NCI-H146 (cell line): ENCODE measurements at places on chromosomes 12 and 14.

GRCh38 chr14:49945448-49946319 lies 52.8 kb downstream of the ARF6 start:
- no peak for DNase-seq

DNA sequence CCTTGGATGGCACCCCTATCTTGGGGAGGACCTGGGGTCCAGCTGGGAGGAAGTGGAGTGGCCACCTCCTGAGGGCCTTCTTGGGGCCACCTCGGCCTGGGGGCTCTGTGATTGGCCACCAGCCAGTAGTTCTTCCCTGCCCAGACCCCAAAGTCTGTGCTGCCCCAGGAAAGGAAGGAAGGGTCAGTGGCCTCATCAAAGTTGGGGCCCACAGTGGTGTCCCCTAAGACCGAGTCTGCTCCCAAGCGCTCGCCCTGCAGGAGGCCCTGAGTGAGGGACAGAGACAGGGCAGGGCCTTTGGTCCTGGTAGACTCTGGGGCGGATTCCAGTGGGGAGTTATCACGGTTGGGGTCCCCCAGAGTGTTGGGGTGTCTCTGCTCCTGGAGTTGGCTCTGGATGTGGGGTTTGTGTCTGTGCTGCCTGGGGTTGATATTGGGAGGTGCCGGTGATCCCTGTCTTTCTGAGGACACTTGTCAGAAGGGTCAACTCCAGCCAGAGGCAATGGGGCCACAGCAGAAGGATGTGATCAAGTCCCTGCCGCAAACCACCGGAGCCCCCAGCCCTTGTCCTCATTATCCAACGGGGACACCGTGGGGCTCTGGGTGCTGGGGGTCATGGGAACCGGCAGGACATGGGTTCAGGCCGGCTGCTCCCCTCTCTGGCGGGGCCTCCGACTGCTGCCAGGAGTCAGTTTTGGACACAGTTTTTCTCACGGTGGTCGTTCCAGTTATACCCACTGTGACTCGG lies 364.3 kb downstream of the TMEM121 start:
- no peak for DNase-seq

- DNase-seq: peak; percentile 83
These were observed 13.8 kb downstream of the NGDN start for GRCh38 chr14:23483236-23483854.

- DNase-seq: no peak
These were observed 60.0 kb upstream of the ELK3 start for GRCh38 chr12:96134200-96134599.

- DNase-seq: peak; percentile 92
These were observed 900 bp downstream of the C2CD5 start for GRCh38 chr12:22543246-22544037.

GRCh38 chr12:95230313-95230712 lies 12.7 kb downstream of the VEZT start:
- DNase-seq: no peak

DNA sequence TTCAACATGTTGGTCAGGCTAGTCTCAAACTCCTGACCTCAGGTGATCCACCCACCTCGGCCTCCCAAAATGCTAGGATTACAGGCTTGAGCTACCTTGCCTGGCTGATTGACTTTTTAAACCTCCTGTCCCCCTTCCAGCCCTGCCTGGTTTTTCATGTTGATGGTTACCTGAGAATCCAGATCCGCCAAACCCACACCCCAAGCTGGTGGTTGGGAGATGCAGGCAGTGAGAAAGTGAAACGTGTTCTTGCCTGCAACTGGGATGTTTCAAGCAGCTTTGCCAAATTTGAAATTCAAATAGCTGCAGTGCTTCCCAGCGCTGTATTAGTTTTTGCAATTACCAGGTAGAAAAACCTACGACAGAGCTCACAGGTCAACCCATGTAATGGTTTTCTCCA lies 238.3 kb upstream of the PWP1 start:
- DNase-seq: no peak

DNA sequence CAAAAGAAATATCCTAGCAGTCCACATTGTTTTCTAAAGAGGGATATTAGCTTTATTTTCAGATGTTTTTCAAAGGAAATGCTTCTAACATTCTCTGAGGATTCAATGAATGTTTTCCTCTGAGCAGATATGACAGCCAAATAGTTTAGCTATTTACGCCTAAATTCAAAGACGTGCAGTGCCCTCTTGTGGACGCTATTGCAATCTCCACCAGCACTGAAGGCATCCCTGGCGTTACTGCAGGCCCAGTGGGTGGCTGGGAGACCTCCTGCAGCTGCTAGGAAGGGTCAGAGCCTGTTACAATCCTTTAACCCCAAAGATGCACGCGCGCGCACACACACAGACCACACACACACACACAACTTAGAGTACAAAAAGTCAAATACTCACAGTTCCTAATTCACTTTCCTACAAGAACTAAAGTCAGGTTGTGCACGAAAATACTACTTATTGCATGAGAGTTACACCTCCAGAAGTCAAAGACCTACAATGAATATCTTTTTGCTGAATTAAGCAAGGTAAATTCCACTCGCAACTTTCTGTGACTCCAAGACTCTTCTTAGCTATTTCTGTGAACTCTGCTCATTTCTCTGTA lies 589.3 kb upstream of the TMEM132C start:
- DNase-seq: peak; percentile 82

DNA sequence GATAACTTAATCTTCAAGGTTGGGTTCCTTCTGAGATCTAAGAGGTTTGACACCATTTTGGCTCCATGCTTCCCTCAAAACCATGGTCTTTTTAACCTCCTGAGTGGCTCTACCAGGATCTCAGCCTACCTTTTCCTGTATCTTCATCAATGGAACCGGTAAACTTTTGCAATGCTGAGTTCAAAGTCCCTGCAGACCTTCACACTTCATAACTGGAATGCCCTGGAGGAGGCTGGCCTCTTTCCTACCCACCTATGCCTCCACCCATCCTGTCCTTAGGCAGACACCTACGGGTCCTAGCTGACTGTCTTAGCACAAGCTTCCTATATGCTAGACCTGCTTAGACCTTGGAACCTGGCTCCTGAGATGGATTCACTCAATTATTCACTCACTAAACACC lies 89.5 kb upstream of the EEA1 start:
- no peak for DNase-seq

- DNase-seq: peak; percentile 75
These were observed 131.3 kb downstream of the ITPR2 start for GRCh38 chr12:26701604-26702215.

DNA sequence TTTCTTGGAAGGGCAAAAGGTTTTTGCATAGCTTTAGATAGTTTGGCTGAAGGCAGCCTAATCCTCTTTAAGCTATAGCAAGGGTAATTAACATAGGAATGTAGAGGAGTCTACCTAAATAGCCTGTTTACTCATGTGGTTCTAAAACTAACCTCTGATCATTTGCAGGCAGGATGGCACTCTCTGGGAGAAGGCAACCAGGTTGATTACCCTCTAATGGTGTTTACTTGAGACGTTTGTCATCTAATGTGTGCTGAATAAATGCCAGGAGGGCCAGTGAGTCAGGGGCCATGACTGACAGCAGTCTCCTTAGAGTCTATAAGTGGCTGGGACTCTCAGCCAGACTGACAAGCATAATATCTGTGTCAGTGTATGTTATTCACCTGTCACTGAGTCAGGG lies 286.4 kb downstream of the PCNX1 start:
- no peak for DNase-seq

DNA sequence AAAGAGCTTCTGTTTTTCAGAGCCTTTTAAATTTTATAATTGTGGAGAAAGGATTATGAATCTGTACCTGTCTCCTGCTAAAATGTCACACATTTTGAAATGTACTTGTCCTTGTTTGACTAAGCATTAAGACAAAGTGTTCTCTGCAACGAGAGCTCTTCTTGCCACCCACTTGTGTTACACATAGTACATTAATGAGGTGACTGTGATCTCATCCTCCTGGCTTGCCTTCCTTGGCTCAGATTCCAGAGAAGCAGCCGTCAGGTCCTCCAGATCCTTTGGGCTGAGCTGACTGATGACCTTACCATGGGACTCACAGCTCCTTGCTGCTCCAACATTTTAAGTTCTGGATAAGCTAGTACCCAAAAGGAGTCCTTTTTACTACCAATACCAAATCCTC lies 81.4 kb downstream of the BBS10 start:
- no peak for DNase-seq

GRCh38 chr12:130049666-130050065 lies 112.6 kb upstream of the FZD10 start:
- DNase-seq: no peak

- no peak for DNase-seq
These were observed 24.9 kb downstream of the FBXO21 start for GRCh38 chr12:117165342-117165741.

DNA sequence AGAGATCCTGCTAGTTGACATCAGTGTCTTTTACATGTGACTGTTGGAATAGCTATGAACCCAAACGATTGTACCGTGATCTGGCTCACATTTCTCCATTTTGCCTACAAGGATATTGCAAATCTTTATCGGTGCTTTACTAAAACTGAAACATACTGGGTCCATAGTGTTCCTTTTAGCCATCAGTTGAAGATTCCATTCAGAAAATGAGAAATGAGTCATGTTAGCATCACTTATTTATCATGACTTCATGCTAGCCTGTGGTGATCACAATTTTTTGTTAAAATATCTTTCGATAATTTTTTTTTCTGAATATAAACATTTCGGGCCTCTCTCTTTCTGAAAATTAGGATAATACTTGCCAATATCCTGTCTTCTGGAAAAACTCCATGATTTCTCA lies 210.3 kb downstream of the EGLN3 start:
- no peak for DNase-seq

DNA sequence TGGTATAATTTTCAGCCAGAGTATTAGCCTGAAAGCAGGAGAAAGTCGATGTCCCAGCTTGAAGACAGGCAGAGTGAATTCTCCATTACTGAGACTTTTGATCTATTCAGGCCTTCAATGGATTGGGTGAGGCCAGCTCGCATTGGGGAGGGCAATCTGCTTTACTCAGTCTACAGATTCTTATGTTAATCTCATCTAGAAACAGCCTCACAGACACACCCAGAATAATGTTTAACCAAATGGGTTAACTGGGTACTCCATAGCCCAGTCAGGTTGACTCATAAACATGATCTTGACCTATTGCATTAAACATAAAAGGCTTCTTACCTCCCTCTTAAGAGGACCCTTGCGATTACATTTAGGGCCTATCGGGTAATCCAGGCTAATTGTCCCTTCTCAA lies 118.0 kb downstream of the KTN1 start:
- DNase-seq: no peak
